ENCODE measurements at places on chromosomes 3 and 15. TPM values are rescaled to one million over a fixed set of nuclear protein-coding genes. Genes with fewer than 3 reads are reported as not detected.

IRAK2 gene
- total RNA-seq = 27.0 TPM

NBEAL2 gene
- 14.2 TPM for total RNA-seq

APBA2 gene
- total RNA-seq = 17.4 TPM

RAD51 gene
- 1.6 TPM for total RNA-seq
